NCI-H2171 (cell line): ENCODE measurements at places on chromosomes 1 and 21.

GRCh38 chr1:53160924-53161378 is 18.5 kb upstream of the SLC1A7 start:
- DNase-seq = no peak

GRCh38 chr1:116020668-116021272 is 44.5 kb downstream of the SLC22A15 start:
- peak; percentile 33 for DNase-seq

DNA sequence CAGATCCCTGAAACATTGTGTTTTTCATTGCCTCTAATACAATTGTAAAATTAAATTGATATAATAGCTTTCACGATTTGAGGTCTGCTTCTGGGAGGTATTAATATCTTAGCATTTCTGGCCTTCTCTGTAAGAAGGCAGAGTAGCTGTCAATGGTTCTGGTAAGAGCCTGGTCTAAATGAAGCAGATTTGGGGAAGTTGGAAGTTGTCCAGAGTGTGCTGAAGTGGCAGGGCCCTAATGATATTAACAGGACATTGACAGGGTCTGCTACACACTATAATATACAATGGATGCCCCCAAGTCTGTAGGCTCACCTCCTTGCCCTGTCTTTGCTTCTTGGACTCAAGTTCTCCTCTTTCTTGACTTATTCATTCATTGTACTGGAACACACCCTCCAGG is 99.5 kb downstream of the C4BPA start:
- no peak for DNase-seq

DNA sequence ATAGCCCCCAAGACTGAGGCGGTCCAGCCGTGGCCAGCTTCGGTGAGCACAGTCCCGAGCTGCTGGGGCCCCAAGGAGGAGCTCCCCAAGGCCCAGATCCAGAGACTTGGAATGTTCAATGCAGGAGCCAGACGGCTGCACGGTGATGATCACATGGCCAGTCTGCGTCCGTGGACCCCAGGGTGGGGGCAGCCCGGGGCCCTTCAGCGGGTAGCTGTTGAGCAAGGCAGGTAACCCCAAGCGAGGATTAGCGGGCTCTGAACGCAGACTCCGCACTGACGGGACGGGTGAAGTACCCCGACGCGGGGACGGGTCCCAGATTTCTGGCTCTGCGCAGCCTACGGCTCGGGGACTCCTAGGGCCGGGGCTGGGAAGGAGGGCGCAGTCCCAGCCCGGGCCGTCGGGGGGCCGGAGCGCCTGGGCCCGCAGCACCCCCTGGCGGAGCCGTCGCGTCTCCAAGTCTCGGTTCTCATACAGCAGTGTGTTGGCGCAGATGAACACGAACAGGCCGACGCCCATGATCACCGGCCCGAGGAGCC is 2.7 kb downstream of the TMEM200B start:
- peak; percentile 27 for DNase-seq

GRCh38 chr1:3679098-3679555 is 26.8 kb downstream of the TP73 start:
- DNase-seq = no peak

- DNase-seq = no peak
These were observed 6.9 kb upstream of the TAS1R2 start for GRCh38 chr1:18866314-18866713.
